ENCODE measurements at places on chromosomes 3 and 15. TPM values are rescaled to one million over a fixed set of nuclear protein-coding genes. Genes with fewer than 3 reads are reported as not detected.

GRCh38 chr3:24551626-24552025 lies 57.0 kb upstream of the THRB start:
- DNase-seq = no peak

The ATP8B4 gene
- 3.0 TPM for total RNA-seq

DNA sequence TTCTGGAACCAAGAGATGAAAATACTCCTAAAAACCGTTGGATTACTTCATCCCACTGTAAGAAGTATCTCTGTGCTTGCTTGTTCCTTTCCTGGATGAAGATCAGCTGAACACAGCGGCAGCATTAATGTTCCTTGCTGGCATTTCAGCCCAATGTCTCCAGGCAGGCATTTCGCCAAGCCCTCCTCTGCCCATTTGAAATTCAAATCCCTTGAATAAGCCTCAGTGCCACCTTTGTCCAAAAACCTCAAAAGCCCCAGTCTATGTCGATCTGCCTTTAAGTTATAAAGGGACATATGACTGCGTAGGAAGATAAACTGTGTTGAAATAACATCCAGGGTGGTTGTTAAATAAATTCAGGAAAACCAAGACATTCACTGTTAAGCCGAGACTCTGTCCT lies 156.8 kb upstream of the PDZRN3 start:
- DNase-seq = no peak

DNA sequence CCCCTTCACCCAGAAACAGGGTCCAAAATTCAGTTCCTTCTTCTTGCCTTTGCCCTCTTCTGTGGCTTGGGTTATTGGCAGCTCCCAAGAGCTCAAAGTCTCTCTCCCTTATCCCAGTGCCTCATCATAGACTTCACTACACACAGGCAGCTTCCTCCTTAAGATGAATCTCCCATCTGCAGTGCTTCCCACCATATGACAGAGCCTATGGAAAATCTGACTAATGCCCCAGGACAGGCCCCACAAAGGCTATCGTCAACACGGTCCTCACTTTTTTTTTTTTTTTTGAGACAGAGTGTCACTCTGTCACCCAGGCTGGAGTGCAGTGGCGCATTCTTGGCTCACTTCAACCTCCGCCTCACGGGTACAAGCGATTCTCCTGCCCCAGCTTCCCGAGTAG lies 194.1 kb downstream of the MEX3B start:
- DNase-seq = no peak

The GHRL gene
- 0.67 TPM for total RNA-seq

DNA sequence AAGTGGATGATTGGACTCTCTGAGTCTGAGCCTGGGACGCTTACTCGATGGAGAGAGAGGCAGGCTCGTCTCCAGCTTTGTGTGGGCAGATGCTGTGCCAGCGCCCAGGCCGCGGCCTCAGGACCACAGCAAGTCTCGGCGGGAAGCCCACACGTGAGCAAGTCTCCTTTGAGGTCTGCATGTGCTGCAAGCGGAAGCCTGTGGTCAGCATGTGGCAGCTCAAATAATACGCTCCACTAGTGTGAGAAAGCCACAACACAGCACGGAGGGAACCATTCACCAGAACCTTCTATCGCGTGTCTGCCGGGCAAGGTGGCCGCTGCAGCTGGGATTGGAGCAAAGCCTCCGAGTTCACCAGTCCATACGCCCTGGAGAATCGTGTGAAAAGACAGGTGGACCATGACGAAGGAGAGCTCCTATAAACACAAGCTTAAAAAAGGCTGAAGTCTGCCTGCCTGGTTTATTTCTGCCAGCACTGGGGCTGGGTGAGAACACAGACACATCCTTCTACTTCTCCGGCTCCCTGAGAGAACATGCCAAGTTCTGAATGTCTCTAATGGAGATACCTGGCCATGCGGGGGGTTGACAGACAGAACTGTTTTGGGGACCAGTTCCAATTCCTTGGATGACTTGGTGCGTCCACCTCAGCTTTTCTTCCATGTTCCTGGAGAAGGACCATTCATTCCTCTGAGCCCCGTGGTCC lies 82.0 kb upstream of the LRIG1 start:
- no peak for DNase-seq

DNA sequence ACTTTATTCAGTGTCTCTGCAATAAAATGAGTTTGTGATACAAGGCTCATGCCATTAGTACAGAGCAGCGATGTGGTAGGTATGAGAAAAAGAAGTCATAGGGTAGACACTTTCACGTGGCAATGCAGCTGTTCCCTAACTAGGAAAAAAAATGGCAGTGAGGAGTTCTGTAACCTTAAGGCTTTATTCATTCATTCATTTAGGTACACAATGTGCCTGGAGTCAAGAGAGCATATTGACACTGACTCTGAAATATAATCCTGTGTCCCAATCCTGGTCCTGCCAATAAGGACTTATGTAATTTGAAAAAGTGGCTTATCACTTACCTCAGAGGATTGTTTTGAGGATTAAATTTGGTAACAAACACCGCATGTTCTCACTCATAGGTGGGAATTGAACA lies 173.0 kb upstream of the AZI2 start:
- DNase-seq = no peak

- DNase-seq = no peak
Measured at GRCh38 chr15:72923289-72923688, 129.0 kb upstream of the NEO1 start.

- DNase-seq = no peak
Measured at GRCh38 chr15:92930054-92930621, 30.0 kb downstream of the CHD2 start.

DNA sequence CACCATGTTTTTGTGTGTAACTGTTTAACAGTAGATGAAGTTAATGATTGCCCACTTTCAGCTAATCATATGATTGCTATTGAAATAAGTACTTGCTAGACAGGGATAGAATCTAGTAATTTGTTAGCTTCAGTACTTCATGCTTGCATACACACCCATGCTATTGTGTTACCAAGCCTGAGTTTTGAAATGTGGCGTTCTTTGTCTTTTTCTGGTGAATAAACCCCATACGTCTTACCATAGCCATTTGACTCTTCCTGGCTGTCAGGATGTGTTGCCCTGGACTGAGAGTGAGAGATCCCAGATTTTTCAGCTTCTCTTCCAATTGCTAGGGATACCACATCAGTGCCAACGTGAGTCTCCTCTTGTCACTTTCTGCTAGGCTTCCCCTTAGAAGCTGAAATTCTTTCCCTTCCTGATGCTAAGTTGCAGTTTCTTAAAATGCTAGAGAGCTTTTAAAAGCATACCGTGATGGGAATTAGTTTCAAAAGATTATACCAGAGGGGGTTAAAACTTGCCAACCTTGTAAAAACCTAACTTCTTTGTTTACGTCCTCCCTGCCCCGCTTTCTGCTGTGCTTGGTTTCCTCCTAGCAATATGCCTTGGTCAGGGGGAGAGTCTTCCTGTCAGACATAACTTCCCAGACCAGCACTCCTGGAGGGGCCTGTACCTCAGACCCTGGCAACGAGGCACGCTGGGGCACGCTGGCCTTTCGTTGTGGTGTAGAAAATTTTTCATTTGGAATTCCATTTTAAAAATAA lies 62.9 kb upstream of the ULK4 start:
- DNase-seq = no peak
